ENCODE measurements at places on chromosomes 13 and 19.

GRCh38 chr13:113064534-113065405 is 40.8 kb upstream of the F7 start:
- no peak for DNase-seq

- DNase-seq: no peak
These were observed 114.5 kb downstream of the KCNRG start for GRCh38 chr13:50129706-50130122.

DNA sequence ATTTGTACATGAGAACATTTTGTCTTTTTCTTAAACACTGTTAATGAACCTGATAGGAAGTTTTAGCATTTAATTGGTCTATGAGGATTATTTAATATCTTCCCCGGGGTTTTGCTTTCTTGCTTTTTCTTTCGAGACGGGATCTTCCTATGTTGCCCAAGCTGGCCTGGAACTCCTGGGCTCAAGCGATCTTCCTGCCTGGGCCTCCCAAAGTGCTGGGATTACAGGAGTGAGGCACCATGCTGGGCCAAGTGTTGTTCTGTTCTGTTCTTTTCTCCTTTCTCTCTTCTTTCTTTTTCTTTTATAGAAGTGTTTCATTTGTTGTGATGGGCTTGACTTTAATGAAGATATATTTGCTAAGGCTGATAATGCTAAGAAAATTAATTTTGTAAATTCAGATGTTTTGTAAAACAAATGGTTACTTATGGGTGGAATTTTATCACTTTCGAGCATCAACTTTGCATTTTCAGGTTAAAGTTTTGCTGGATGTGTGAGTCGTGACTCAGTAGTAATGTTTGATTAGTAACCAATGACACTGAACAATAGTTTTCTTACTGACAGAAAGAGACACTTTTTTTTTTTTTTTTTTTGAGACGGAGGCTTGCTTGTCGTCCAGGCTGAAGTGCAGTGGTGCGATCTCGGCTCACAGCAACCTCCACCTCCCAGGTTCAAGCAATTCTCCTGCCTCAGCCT is 2.2 kb downstream of the PAN3 start:
- no peak for DNase-seq

DNA sequence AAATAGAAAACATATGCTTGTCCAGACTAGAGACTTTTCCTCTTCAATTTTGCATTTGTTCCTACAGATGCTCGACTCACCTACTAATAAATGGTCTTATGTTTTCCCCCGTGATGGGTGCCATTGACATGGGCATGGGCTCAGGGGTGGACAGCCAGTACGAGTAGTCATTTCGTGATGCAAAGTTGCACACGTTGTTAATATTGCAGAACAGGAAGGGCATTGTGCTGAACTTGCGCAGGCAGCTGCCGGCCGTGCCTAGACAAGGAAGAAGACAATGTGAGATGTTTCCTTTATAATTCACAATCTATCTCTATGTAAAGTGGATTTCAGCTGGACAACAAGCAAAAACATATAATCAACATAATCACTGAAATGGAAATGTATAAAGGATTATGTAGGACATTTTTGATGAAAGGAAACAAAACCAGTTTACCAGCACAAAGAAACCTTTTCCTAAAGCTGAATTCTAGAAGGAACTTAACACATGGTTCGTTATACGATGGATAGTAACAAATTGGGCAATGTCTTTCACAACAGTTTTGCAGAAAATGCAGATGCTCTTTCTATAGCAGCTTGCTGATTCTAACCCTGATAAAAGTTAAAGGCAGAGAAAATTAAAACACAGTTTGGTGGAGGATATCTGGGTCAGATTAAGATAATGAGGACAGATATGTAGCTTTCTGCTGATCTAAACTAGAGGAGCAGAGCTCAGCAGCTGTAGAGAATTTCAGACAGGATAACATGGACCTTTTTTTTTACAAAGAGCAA is 145.7 kb downstream of the COL4A1 start:
- no peak for DNase-seq

- DNase-seq: no peak
These were observed 702 bp upstream of the EPSTI1 start for GRCh38 chr13:42992764-42993122.

DNA sequence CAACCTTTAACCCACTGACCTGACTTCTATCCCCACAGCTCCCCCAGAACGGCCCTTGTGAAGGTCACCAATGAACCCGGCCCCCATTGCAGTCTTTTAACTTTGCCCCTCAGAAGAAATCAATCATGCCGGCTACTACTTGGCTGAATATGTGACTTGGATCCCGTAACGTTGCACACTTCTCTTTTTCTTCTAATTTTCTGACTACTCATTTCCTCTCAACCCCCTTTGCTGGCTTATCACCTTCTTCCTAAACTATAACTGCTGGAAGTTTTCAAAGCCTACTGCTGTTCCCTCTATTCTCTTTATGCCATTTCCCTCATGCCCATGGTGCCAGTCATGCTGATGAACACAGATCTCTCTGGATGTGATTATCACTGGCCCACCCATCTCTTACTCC is 367.6 kb downstream of the DNAJC15 start:
- no peak for DNase-seq

DNA sequence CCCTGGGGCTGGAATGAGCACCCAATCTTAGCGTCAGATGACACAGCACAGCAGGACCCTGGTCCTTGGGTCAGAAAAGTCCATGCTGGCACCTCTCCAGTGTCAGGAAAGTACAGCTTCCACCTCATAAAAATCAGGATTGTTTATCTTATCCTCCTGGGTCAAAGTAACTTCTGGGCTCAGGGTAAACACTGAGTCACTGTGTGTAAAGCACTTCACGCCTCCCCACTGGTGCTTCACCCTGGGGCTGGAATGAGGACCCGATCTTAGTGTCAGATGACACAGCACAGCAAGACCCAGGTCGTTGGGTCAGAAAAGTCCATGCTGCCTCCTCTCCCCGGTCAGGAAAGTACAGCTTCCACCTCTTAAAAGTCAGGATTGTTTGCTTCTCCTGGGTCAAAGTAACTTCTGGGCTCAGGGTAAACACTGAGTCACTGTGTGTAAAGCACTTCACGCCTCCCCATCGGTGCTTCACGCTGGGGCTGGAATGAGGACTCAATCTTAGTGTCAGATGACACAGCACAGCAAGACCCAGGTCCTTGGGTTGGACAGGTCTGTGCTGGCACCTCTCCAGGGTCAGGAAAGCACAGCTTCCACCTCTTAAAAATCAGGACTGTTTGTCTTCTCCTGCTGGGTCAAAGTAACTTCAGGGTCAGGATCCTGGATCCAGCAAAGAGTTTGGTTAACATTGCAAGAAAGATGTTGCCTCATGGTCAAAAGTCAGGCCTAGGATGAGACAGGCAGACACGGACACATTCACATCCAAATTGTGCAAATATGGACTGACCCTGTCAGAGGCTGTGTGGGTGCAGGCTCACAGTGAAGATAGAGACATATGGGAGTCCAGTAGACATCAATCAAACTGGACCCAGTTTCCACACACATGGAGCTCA is 39.2 kb upstream of the CYP2A7 start:
- no peak for DNase-seq

- DNase-seq: no peak
These were observed 1640.0 kb upstream of the PRR20A start for GRCh38 chr13:55500694-55501093.

DNA sequence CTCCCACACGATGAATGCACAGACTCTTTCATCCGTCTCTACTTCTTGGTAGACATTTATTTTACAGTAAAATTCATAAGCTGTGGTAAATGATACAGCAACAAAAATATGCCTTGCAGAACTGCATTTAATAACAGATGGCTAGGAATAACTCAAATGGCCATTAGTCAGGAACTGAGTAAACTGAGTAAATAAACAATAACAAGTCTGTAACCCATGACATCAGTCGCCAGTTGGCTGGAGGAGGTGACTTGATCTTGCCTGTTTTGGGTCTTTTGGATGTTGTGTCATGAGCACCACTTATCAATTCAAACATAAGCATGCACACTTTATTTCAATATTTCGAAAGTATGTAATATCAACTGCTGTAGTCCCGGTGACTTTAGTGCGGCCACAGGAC is 632.6 kb upstream of the ARGLU1 start:
- DNase-seq: no peak

GRCh38 chr13:108775597-108775996 is 146.2 kb downstream of the MYO16 start:
- DNase-seq: no peak

- no peak for DNase-seq
These were observed 5.4 kb downstream of the DDX39A start for GRCh38 chr19:14413693-14414181.

DNA sequence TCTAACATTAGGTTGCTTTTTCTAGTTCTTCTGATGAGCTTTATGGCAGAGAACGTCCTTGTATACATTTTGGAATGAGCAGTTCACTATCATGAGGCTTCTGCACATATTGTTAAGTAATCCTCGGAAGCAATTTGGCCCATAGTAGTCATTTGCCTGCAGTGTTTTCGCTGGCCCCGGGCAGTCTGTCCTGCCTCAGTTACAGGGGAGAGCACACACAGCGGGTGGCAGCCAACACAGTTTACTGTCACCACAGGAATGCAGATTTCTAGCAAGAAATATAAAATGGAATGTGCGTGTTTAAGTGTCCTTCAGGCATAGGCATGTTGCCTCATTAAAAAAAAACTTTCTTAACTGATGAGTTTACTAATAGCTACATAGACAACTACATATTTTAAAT is 71.5 kb upstream of the GJB6 start:
- no peak for DNase-seq

DNA sequence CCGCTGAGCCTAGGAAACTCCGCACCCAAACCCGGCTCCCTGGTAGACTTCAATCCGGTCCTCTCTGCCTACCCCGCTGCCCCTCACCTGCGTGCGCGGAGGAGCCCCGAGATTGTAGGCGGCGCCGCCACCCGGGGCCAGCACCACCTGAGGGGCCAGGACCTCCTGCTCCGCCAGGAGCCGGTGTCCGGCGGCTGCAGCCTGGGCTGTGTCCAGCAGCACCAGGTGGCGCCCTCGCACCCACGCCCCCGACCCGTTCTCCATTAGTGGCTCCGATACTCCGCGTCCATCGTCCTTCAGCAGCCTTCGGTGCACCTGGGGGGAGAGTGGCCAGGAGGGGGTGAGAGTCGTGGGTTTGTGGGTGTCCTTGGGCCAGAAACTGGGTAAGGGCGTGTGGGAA is 18.5 kb downstream of the MAN2B1 start:
- DNase-seq: no peak

GRCh38 chr13:111900390-111901131 is 166.4 kb upstream of the SOX1 start:
- no peak for DNase-seq

- DNase-seq: no peak
These were observed 252.6 kb downstream of the SLITRK5 start for GRCh38 chr13:87923753-87924152.

DNA sequence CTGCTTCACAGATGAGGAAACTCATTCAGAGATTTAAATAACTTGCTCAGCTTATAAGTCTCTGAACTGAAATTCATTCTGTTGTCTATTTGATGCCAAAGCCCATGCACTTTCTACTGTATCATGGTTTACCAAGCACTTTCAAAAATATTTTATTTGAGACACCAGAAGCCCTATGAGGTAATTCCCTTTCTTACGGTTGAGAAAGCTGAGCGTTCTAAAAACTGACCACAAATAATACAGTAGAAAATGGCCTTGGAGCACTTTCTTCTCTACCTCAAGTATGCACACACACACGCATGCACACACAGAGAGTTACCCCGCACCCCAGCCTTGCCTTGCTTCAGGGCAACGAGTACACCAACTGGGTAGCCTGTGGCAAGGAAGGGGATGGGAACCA is 228.5 kb downstream of the RFC3 start:
- no peak for DNase-seq

DNA sequence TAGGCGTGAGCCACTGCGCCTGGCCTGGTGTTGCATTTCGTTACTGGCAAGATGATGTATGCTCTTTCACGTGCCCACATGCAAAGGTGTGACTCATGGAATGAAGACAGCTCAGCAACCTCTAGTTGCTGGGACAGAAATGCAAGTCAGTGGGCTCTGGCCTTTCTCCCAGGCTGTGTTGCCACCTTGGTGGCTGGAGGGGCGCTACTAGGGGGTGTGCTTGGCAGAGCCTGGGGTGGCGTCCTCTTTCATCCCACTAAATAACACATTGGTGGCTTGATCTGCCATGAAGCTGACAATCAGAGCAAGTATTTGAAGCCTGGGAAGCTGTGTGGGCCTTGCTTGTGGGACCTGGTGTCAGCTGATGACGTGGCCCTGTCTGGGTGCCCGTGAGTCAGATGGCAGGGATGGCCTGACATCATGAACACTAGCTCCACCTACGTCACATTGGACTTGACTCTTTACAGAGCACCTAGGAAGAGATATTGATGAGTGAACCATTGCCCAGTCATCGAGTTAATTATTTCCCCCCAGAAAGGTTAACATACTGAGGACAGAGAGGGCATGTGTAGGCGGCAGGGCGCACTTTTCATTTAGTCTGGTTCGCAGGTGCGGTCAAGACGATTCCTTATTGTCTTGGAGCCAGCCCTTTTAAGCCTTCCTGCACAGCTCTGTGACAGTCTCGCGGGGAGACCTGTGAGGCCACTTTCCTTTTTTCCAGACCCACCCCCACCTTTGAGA is 154.2 kb downstream of the TM9SF2 start:
- DNase-seq: peak; percentile 19

GRCh38 chr19:58513213-58513693 is 1.5 kb upstream of the SLC27A5 start:
- DNase-seq: no peak

DNA sequence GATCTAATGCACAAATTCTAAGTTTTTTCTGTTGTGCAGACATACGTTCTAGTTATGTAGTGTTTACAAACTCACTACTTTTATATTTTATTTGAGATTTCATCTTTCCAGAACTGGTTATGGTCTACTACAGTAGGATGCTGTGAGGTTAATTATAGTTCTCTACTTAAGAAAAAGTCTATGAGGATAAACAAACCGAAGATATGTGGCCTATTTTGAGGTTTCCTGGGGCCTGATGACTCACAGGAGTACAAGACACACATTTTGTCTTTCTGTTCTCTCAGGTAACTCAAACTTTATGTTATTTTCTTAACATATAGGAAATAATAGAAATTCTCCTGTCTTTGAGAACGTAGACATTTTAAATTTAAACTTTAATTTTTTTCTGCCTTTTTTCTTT is 45.1 kb downstream of the PCDH20 start:
- DNase-seq: no peak

- peak; percentile 38 for DNase-seq
These were observed 5.2 kb upstream of the ZNF507 start for GRCh38 chr19:32339988-32340874.

GRCh38 chr13:50914848-50915247 is 5.3 kb downstream of the RNASEH2B start:
- DNase-seq: no peak

GRCh38 chr19:16594131-16594586 is 21.9 kb upstream of the SLC35E1 start:
- no peak for DNase-seq

- DNase-seq: no peak
These were observed 9.2 kb upstream of the NCCRP1 start for GRCh38 chr19:39187552-39187943.

GRCh38 chr13:106455190-106455589 is 80.3 kb downstream of the EFNB2 start:
- no peak for DNase-seq

All from activated CD4-positive, alpha-beta T cell treated with anti-CD3 and anti-CD28 coated beads, Interleukin-2, amount 50 U/mL, for 4 hours (primary cell).